ENCODE measurements at places on chromosomes 2 and 18.

- no peak for DNase-seq
Observed at GRCh38 chr18:6434481-6434880, 19.8 kb upstream of the L3MBTL4 start.

GRCh38 chr2:2699121-2699505 is 368.0 kb upstream of the MYT1L start:
- no peak for DNase-seq

- DNase-seq = no peak
Observed at GRCh38 chr18:30929065-30929464, 113.5 kb downstream of the DSC3 start.

DNA sequence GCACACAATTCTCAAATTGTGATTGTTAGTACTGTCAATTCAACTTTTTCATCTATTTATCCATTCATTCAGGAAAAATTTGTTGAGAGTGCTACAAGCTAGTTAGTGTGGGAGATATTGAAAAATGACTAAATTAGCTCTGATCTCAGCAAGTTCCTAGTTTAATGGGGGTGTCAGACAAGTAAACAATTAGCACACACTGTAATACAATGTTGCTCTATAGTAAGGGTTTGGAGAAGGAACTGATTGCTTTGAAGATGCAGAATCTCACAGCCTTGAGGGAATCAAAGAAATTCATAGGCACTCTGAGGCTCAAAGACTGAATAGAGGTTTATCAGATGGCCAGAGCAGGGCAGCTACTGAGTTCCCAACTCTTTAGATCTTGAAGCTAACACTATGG is 6.8 kb upstream of the CCNYL1 start:
- no peak for DNase-seq

- DNase-seq = no peak
Observed at GRCh38 chr2:225137971-225138370, 95.7 kb upstream of the DOCK10 start.

- no peak for DNase-seq
Observed at GRCh38 chr2:241334813-241335212, 19.1 kb downstream of the SEPTIN2 start.

GRCh38 chr2:101329026-101329425 is 20.5 kb upstream of the RNF149 start:
- DNase-seq = peak; percentile 46

GRCh38 chr18:1302861-1303260 is 398.2 kb downstream of the ADCYAP1 start:
- DNase-seq = no peak

- DNase-seq = no peak
Observed at GRCh38 chr2:62783679-62784078, 78.2 kb downstream of the EHBP1 start.

- DNase-seq = peak; percentile 63
Observed at GRCh38 chr18:13288509-13289133, 70.1 kb downstream of the LDLRAD4 start.

- DNase-seq = no peak
Observed at GRCh38 chr2:177698281-177698680, 305.7 kb downstream of the AGPS start.

GRCh38 chr18:37448946-37449345 is 116.7 kb downstream of the CELF4 start:
- no peak for DNase-seq

- no peak for DNase-seq
Observed at GRCh38 chr2:60735496-60736250, 20.4 kb upstream of the PAPOLG start.

DNA sequence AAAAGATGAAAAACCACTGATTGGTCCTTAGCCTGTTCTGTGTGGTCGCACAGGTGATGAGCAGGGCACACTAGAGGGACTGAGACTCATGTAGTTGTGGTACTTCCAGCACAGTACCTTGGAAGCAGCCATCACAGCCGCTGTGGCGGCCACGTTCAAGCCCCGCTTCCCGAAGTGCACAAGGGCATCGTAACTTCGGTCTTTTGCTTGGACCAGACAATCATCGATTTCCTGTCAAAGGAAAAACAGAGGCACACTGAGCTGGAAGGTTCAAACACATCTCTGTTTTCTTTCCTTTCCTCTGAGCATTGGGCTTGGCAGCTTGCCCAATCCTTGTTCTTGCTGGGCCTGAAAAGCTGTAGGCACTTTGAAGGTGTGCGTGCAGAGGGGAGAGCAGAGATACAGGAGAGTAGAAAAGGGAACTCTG is 52.6 kb downstream of the MRPL35 start:
- DNase-seq = no peak
